ENCODE measurements at places on chromosomes 1 and 21. TPM values are rescaled to one million over a fixed set of nuclear protein-coding genes. Genes with fewer than 3 reads are reported as not detected.

The GPX7 gene
- 7.3 TPM for total RNA-seq

The ACTN2 gene
- total RNA-seq = 2.5 TPM

The THEMIS2 gene
- total RNA-seq = 2.7 TPM

The NUP210L gene
- 0.07 TPM for total RNA-seq

The SYDE2 gene
- 6.6 TPM for total RNA-seq

The TACSTD2 gene
- 0.22 TPM for total RNA-seq

The NBPF6 gene
- not detected for total RNA-seq

The RAB3B gene
- total RNA-seq = 15.1 TPM

The NBPF15 gene
- 40.7 TPM for total RNA-seq

The PLEKHG5 gene
- total RNA-seq = 39.0 TPM

The LCE1B gene
- total RNA-seq = 0.22 TPM

The SAMD13 gene
- 2.8 TPM for total RNA-seq

The SYT14 gene
- 1.2 TPM for total RNA-seq

The TRIM45 gene
- total RNA-seq = 1.4 TPM

All from thoracic aorta endothelial cell (primary cell).